ENCODE measurements at places on chromosomes 2 and 18. TPM values are rescaled to one million over a fixed set of nuclear protein-coding genes. Genes with fewer than 3 reads are reported as not detected.

PLEK gene
- not detected for total RNA-seq

MYO7B gene
- total RNA-seq, result under 0.01 TPM

RNF152 gene
- 24.4 TPM for total RNA-seq

RGPD8 gene
- total RNA-seq, result 9.5 TPM

STPG4 gene
- 0.33 TPM for total RNA-seq

GLI2 gene
- 3.3 TPM for total RNA-seq

Measured in fibroblast of lung (primary cell).